NCI-H526 treated with DMSO at 0.1 percent for 48 hours (cell line): ENCODE measurements at places on chromosomes 13 and 19.

GRCh38 chr13:106318941-106319411 is 216.5 kb downstream of the EFNB2 start:
- DNase-seq: no peak

- no peak for DNase-seq
Observed at GRCh38 chr19:44692379-44692721, 6.6 kb upstream of the CEACAM16 start.

GRCh38 chr13:35144166-35144890 is 202.3 kb downstream of the NBEA start:
- DNase-seq: no peak

GRCh38 chr19:38867171-38867780 is 10.8 kb downstream of the RINL start:
- DNase-seq: no peak

DNA sequence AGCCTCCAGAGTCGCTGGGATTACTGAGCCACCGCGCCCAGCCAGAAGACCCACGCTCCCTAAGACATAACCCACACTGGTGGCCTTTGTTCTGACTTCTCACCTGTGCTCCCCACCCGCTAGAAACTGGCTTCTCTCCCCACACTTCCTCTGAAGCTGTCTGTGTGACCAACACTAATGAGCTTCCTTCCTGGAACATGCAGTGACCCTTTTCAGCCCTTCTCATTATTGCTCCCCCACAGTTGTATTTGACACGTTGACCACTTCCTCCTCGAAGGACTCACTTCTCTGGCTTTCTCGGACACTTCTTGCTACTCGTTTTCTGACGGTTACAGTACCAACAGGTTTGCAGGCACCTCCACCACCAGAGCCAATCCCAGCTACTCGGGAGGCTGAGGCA is 10.9 kb downstream of the NCR1 start:
- DNase-seq: no peak

DNA sequence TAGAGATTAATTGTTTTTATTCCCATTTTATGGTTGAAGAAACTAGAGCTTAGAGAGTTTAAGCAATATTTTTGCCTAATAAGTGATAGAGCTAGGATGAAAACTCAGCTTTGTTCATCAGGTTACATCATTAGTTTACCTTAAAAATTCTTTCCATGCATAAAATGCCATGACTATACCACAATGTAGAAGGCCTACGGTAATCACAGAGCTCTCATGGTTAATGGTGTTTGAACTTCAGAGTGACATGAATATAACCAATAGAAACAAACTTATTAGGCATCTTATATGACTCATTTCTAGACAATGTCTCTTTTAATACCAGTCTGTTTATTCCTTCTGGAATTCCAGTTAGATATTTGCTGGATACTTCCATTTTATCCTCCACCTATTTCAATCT is 78.5 kb downstream of the FGF9 start:
- DNase-seq: no peak

- DNase-seq: no peak
Observed at GRCh38 chr19:14437578-14438140, 4.6 kb downstream of the PKN1 start.

DNA sequence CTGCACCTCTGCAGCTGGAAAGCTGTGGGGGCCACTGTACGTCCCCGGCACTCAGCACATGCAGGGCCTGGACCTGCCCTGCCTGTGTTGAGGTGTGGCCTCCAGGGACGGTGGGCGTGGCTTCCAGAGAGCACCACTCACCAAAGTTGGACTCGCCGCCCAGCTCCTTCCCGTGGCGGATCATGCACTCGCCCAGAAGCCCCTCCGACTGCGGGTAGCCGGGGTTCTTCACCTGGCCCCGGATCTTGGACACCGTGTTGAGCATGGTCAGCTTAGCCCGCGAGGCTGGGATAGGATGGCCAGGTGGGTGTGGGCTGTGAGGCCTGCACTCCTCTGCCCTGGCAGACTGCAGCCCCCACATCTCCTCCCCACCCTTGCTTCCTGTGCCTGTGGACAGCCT is 22.0 kb downstream of the MPND start:
- no peak for DNase-seq

- DNase-seq: no peak
Observed at GRCh38 chr13:113076681-113077401, 28.8 kb upstream of the F7 start.

- no peak for DNase-seq
Observed at GRCh38 chr19:15358918-15359317, 20.7 kb downstream of the AKAP8 start.

DNA sequence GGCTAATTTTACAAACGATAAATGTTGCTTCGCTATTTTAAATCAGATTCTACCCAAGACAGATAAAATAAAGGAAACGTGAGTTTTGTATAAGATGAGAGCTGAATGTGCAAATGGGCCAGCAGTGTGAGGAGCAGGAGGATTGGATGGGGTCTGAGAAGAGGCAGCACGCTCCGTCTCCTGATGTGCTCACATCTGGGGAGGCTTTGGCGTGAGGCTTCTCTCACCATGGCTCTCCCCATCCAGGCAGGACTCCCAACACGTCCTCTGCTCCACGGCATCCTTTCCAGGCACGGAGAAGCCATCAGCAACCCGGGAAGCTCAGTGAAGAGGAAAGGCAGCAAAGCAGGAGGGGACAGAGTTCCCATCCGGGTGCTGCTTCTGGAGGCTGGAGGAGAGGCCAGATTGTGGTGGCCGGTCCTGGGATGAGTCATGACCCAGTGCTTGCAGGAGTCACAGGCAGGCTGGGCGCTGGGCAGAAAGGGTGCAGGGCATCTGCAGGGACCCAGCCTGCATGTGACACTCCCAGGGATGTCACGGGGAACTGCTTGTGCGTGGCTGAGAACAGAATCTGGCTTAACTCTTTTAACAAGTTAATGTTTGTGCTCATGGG is 47.5 kb downstream of the ZNF536 start:
- DNase-seq: no peak

DNA sequence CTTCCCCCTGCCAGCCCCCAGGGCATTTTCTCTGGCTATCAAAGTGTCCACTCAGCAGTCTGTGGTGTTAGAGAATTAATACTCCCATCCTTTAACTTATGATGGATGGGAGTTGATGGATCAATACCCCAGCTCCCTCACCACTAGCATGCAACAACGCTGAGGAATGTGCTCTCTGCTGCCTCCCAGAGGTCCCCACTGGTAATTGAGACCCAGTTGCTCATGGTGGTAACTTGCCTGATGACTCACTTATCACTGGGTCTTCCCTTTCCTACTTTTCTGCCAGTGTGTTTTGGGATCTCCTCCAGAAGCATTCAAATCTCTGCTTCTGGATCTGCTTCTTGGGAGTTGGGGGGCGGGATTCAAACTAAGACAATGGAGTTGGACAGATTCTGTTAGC is 20.3 kb upstream of the CACNA1A start:
- no peak for DNase-seq
